Stimulated activated naive CD4-positive, alpha-beta T cell treated with Interleukin-2 at 50 U/mL for 16 hours (primary cell): ENCODE measurements at places on chromosomes 2 and 18.

GRCh38 chr2:53442783-53443182 lies 324.8 kb upstream of the CHAC2 start:
- no peak for DNase-seq

DNA sequence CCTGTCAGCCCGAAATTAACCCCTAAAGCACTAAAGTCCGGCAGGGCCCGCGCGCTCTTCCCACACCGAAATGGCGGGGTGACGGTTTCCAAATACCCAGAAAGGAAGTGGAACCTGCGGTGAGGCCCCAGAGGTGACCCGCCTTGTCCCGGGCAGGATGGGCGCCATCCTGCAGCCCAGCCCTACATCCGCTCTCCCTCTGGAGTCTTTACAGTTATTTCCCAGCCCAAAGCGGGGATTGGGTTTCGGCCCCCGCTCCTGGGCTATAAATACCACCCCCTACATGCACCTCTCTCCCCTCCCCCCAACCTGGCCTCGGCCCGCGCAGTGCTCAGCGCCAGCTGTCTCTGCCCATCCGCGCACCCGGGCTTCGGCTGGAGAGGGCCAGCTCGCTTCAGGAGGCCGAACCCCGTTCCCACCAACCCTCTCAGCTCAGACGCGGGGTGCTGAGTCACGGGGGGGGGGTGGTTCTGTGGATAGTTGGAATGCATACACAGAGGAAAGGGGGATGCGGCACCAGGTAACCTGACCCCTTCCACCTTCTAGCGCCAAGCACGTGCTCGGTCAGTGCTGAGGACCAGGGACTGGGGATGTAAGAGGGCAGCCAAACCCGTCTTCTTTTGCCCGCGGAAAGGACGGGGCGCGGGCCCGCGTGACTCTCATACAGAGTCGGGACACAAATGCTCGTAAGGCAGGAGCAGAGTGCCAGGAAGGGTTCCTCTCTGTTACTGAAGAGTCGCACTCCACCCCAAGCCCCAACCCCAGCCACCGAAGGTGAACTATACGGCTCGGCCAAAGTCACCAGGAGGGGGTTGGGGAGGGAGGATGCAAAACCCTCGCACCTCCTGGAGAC lies at the start of gene TUBA4B:
Gene TUBA4B (plus strand): TSS at position 344 of the 853 bp plus-strand sequence. CDS start 165 bp downstream, at position 509.
- peak; percentile 44 for DNase-seq

- DNase-seq, result no peak
Observed at GRCh38 chr2:204251158-204251997, 293.9 kb upstream of the PARD3B start.

- no peak for DNase-seq
Observed at GRCh38 chr2:30886080-30886479, 78.8 kb upstream of the CAPN13 start.

DNA sequence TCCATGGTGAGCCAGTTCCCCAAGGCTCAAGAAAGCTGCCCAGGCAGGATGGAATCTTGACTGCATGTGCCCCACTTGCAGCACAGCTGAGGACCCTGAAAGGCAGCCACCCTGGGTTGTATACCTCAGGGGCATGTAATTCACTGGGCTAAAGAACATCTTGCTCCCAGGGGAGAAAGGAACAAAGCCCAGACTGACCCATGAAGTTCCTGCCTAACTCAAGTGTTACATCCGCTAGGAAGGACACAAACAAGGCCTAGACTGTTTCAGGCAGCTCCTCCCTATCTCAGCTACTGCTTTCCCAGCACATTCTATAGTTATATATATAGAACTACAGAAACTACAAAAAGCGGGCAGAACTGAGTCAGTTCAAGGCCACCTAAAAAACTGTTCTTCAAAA lies 69.0 kb downstream of the RBM43 start:
- no peak for DNase-seq

- DNase-seq, result no peak
Observed at GRCh38 chr2:26033270-26033817, 540 bp upstream of the RAB10 start.

GRCh38 chr2:144925886-144926285 lies 406.0 kb upstream of the ZEB2 start:
- no peak for DNase-seq

- no peak for DNase-seq
Observed at GRCh38 chr2:174166261-174166660, 82.1 kb downstream of the OLA1 start.

DNA sequence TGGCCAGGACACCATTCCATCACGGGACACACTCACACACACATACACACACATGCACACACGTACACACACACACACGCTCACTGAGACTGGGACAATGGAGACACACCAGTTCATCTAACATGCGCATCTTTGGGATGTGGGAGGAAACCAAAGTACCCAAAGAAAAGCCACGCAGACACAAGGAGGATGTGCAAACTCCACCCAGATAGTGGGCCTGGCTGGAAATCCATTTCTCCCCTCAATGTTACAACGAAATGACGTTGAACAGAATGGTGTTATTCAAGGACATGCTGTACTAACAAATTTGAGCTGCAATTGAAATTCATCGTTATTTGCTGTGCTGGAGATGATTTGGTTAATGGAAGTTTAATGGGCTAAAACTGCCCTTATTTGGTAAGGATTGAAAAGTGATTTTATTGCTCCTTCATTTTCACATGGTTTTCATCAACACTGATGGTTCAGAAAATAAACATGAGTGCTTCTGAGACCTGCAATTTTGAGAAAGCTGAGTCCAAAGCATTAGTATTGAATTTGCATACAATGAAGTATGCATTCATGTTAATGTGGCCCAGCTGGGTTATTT lies 110.0 kb downstream of the KCNE4 start:
- no peak for DNase-seq

DNA sequence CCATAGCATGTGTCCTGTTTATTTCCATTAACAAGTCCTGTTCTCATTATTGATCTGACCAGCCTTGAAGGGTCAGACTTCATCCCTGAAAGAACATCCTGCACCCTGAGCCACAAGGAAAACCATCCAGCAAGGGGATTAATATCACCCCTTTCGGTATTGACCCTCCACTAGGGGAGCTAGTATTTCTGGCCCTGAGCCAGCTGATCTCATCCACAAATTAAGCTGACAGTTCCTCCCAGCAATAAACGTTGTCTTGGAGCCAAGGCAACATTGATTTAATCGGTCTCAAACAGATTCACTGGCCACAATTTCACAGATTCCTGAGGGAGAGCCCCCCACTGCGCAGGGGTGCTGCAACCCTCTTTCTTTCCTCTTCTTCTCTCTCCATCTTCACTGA lies 353.1 kb upstream of the FANCL start:
- DNase-seq, result no peak

DNA sequence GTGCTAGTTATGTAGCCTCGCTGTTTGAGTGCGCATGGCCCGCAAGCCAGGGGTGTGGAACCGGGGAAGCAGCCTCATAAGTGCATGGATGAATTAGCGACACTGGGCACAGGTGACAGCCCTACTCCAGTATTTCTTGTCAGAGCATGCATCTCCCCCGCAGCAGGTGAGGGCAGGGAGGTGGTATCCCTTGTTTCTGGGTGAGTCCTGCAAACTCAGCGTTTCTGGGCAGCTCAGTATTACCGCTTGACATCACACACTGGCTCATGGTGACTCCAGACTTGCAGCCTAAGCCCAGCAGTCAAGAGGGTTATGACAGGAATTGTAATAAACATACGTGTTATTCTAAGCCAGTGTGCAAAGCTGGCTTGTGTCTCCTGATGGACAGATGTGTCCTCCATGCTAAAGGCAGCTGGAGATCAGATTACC lies 2.5 kb downstream of the CABLES1 start:
- no peak for DNase-seq

DNA sequence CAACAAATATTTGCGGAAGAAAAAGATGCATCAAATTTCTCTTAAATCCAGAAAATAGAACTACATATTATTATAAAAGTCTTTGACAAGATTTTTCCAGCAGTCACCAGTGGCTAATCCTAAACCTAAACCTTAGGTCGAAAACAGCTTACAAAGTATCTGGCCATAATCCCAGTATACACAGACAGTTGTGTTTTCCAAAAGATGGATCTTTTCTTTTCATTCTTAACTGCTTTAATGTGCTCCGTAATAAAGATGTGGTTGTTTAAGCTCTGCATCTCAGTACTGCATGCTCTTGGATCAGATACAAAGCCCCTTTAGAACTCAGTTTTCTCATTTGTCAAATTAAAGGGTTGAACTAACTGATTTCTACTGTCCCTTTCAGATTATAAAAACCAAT lies 247.8 kb downstream of the TXNL1 start:
- DNase-seq, result no peak

DNA sequence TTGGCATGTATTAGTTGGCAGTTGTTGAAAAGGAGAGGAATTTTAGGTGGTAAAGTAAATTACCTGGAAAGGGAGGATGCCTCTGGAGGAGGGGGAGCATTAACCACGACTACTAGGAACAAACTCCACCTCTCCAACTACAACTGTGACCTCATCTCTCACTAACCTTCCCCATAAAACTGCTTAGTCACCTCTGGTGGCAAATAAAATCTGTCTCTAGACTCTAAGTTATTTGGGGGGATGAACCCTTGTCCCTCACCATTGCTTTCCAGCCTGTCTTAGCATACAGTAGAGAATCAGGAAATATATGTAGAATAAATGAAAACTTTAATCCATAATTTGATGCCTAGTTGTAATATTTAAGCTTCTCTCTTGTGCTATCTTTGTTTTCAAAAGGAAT lies 27.6 kb upstream of the MYO1B start:
- no peak for DNase-seq

GRCh38 chr2:108184419-108184818 lies 55.3 kb upstream of the SULT1C3 start:
- no peak for DNase-seq

- DNase-seq, result no peak
Observed at GRCh38 chr2:15890936-15891905, 49.1 kb upstream of the MYCN start.

DNA sequence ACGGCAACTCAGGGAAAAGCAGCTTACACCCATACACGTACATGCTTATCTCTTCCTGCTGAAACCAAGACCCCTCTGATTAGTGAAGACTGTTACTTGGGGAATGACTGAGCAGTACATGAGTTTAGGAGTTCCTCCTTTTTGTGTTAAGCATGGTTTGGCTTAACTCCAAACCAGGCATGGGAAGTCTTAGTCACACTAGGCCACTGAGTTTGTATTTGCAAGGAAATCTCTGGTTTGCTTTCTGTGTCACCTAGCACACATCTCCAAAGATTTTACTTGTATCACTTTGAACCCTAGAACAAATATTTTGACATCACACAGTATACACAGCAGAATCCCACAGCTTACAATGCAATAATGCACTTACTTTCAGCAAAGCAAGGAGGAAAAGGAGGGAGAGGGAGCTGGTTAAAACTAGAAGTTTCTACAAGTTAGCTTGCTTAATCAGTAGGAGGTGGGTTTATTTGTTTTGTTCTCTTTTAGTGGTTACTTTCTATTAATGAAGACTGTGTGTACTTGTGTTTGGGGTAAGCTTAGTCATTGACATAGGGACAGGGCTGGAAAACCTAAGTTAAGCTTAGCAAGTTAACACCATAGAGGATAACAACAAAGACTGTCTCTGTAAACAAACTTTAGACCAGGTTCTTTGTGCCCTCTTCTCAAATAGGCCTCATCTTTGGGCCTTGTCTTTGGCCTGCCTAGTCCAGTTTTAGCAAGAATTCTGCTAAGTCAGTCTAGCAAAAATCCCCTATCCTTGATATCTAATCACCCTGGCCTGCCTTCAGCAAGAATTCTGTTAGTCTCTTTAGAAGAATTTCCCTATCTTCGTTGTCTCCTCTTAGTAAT lies 219.4 kb downstream of the MREG start:
- DNase-seq, result no peak

DNA sequence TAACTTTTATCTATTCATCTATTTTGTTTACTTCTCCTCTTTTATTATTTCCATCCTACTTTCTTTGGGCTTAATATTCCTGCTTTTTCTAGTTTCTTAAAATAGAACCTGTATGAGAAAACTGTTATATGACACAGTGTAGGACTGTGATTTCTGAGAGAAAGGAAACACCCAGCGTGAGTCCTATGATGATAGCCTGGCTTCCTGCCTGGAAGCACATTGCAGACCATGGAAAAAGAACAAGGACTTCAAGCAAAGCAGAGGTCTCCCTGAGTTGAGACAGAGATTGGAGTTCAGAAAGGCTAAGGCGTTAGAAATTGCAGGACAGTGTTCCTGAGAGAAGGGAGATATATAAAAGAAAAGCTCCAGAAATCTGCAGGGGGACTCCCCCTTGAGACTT lies 7.8 kb downstream of the RBM44 start:
- DNase-seq, result no peak

DNA sequence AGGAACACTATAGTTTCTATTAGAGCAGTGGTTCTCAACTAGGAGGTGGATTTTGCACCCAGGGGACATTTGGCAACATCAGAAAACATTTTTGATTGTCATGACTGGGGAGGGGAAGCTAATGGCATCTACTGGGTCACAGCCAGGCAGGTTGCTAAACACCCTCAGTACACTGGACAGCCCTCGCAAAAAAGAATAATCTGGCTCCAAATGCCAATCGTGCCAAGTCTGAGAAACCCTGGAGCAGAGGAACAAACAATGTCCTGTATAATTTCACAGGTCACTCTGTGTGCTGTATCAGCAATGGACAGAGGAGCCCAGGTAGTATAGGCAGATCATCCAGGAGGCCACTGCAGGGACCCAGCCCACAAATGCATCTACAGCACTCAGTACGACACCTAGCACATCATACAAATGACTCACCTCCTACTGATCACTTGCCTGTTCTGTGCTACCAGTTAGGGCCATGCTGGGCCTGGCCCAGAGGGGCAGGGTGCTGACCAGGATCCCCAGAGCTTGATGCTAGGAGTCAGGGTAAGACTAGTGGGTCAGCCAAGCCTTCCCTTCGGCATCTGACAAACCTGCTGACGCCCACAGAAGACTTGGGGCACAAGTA lies 37.6 kb downstream of the SFXN5 start:
- no peak for DNase-seq

- DNase-seq, result no peak
Observed at GRCh38 chr2:36780231-36780839, 83.8 kb downstream of the VIT start.

DNA sequence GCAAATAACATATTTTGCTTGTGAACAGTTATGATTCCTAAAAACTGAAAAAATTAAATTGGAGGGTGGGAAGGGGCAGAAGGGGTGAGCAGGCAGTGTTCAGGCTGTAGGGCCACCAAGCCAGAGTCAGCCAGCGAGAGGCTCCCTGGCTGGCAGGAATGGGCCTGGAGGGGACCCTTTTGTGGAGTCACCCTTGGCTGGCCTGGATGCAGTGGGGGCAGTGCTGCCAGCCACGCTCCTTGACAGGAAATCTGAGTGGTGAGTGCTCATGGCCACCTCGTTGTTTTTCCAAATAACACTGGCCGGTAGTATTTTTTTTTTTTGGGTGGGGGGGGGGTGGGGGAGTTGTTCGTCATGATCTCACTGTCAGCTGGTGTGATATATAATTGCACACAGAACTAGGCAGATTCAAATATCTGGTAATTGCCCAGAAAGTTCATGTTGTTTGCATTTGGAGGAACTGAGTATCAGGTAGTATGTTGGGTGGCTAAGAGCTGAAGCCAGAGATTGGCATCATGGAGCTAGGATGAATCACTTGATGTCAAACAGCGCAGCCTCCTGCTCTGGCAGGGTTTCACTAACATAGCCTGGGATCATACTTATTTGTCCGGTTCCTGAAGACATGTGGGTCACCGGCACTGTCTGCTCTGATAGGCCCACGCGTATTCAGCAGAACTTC lies 160.0 kb downstream of the PTGR3 start:
- no peak for DNase-seq
